ENCODE measurements at places on chromosomes 7 and 10.

- H3K36me3 ChIP-seq, result no peaks in the 10 kb centered on the region
- H3K27me3 ChIP-seq, result peaks cover 38% of the 10 kb centered on the region
- no peaks in the 10 kb centered on the region for H3K4me1 ChIP-seq
- no peak overlapping the region for H3K27ac ChIP-seq
- no peak for DNase-seq
Observed at GRCh38 chr10:43228783-43229207, 38.1 kb downstream of the RASGEF1A start.

DNA sequence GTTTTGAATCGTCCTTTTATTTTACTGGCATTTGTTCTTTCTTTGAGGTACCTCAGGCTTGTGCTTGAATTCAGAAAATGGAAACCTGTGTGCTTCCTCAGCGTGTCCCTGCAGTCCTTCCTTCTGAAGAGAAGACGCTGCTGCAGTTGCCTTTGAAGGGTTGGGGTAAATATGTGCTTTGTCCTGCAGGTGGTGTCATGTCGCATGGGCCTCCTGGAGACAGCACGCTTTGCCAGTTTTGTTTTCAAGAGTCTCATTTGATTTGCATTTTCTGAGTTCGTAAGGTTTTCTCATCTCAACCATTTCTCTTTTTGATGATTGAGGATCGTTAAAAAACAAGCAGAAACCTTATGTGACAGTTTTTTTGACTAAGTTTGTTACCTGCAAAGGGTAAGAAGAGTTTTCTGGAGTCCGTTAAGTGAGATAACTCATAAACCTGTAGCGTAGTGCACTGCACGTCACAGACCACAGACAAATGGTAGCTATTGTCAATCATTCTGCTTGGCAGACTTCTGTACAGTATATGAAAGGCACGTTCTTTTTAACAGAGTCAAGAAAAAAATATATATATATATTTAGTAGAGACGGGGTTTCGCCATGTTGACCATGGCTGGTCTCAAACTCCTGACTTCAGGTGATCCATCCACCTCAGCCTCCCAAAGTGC lies 57.0 kb downstream of the CDC123 start:
- no peak overlapping the region for H3K4me3 ChIP-seq
- H3K27me3 ChIP-seq, result no peaks in the 10 kb centered on the region
- H3K36me3 ChIP-seq, result peaks cover 11% of the 10 kb centered on the region
- H3K4me1 ChIP-seq, result no peaks in the 10 kb centered on the region
- peak; percentile 57 for DNase-seq
- no peak overlapping the region for H3K27ac ChIP-seq

DNA sequence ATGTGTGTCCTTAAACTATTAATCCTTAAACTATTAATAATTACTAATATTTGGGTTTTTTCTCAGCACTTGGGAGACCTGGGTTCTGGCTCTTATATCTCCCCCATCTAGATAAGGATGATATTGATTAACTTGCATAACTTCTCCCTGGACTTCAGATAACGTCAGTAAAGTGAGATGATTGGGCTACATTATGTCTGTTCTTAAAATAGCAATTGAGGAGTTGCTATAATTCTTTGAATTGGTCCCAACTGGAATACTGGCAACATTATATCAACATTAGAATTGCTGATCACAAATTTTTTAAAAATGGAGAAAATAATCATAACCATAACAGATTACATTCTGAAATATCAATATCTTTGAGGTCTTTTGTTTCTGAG lies 1.9 kb downstream of the APBB1IP start:
- H3K36me3 ChIP-seq, result no peaks in the 10 kb centered on the region
- H3K4me1 ChIP-seq, result no peaks in the 10 kb centered on the region
- no peak for DNase-seq
- no peak overlapping the region for H3K27ac ChIP-seq
- peaks cover 61% of the 10 kb centered on the region for H3K27me3 ChIP-seq
- no peak overlapping the region for H3K4me3 ChIP-seq

DNA sequence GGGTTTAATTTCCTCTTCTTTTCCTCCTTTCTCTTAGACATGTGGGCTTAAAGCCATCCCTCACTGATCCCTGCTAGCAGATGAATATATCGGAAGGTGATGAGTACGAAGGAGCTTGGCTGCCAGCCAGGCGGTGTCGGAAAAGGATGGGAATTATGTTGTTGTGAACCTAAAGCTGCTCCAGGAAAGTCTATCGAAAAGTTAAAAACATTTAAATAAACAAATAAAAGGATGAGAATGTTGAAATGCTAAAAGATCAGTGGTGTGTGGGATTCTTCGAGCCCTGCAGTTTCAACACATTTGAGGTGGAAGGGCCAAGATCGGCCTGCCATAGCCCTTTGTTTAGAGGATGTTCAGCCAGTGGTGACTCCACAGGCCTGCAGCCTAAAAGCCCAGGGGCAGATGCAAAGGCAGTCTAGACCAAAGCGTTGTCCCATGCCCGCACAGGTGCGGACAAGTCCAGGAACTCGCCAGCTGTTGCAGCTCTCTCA lies 107.9 kb downstream of the JCAD start:
- no peaks in the 10 kb centered on the region for H3K4me1 ChIP-seq
- no peaks in the 10 kb centered on the region for H3K36me3 ChIP-seq
- no peak overlapping the region for H3K27ac ChIP-seq
- H3K27me3 ChIP-seq, result no peaks in the 10 kb centered on the region
- DNase-seq, result no peak
- no peak overlapping the region for H3K4me3 ChIP-seq

GRCh38 chr10:43970018-43970698 lies 321.5 kb upstream of the ZNF32 start:
- H3K36me3 ChIP-seq, result no peaks in the 10 kb centered on the region
- DNase-seq, result no peak
- H3K27ac ChIP-seq, result no peak overlapping the region
- no peaks in the 10 kb centered on the region for H3K27me3 ChIP-seq
- H3K4me3 ChIP-seq, result no peak overlapping the region
- H3K4me1 ChIP-seq, result peaks cover 3% of the 10 kb centered on the region

GRCh38 chr10:62816076-62816330 lies 163 bp downstream of the EGR2 start:
- H3K36me3 ChIP-seq, result peaks cover 8% of the 10 kb centered on the region
- peak overlapping the region; percentile 62 for H3K4me3 ChIP-seq
- peaks cover 5% of the 10 kb centered on the region for H3K27me3 ChIP-seq
- peaks cover 7% of the 10 kb centered on the region for H3K4me1 ChIP-seq
- H3K27ac ChIP-seq, result peak overlapping the region; percentile 95

DNA sequence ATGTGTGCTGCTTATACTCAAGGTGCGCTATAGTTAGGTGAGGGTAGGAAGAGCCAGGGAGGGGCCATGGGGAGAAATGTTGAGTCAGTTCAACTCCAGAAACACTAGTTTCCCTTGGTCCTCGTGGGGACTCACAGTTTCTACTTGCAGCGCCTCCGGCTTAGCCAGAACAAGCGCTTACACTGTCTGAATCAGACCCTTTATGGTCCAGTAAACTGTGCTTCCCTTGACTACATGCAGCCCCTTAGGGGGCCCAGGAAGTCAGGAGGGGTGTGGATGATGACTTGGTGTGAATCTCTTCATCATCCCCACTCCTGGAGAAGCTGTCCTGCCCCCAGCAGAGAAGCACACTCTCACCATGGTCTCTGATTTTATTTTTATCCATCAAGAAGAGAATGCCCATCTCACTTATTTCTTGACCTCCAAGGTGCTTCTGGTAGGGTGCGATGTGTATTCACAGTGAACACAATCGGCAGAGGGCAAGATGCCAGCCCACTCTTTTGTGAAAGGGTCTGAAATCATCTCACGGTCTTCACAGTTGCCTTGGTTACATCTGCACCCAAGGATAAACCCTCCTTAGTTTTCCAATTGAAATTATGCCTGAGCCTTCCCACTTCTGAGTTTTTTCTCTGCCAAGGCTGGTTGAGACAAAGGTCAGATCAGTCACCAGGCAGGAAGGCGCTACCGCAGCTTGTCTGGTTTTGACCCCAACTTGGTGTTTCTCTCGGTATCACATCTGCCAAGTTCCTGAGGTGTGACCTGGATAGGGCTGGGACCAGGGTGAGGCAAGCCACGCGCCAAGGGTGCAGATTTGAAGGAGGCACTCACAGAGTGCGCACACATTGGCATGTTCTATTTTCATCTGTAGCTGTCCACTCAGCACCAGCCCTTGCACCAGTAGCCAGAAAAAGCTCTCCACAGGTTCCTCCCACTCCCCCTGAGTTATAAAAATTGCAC lies 62.7 kb upstream of the LRRC4 start:
- no peak overlapping the region for H3K4me3 ChIP-seq
- no peak overlapping the region for H3K27ac ChIP-seq
- H3K36me3 ChIP-seq, result peaks cover 10% of the 10 kb centered on the region
- no peaks in the 10 kb centered on the region for H3K27me3 ChIP-seq
- DNase-seq, result no peak

DNA sequence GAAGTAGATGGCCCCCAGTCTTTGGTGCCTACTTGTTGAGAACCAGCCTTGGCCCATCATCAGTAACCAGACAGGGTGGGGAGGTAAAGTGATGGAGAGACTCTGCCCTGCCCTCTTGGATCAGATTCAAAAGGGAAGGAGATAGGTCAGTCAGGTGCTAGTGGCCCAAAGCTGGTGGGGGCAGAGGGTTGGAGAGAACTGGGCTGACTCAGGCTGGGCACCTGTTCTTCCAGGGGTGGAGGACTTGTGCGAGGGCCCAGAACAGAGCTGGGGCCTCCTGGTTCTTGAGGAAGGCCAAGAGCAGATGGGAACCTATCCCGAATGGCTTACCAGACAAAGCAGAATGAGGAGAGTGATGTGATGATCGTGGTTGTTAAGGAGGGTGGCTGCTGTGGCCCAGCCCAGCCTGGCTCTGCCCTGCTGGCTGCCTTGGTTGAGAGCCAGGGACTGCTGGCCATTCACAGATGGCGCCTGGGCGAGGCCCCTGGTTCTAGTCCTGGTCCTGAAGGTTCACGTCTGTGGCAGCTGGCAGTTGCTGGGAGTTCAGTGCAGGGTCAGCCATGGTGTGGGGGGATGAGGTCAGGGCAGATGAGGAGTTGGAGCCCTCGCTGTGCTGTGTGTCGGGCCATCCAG lies 36.6 kb downstream of the PALD1 start:
- no peak overlapping the region for H3K4me3 ChIP-seq
- DNase-seq, result no peak
- no peak overlapping the region for H3K27ac ChIP-seq
- H3K27me3 ChIP-seq, result no peaks in the 10 kb centered on the region
- H3K4me1 ChIP-seq, result peaks cover 7% of the 10 kb centered on the region
- H3K36me3 ChIP-seq, result no peaks in the 10 kb centered on the region

DNA sequence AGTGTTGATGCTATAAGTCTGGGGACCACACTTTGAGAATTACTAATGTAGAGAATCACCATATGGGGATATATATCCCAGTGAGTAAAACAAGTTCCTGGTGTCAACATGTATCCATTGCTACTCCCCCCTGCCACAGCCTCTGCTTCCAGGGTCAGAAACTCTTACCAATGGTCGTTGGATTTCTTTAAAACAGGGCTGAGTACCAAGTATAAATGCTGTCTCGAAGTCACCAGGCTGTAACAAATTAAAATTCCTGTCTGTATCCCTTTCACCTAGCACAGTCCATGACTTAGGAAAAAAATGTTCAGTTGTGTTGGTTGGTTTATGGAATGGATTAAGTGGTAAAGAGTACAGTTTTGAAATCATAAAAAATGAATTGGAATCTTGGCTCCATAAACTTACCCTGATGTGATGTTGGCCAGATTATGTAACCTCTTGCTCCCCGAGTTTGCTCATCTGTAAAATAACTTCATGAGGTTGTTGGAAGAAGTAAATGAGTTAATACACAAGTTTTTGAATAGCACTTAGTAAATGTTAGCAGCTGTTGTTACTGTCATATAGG lies 364.0 kb upstream of the LRGUK start:
- H3K27me3 ChIP-seq, result no peaks in the 10 kb centered on the region
- no peak overlapping the region for H3K4me3 ChIP-seq
- H3K36me3 ChIP-seq, result no peaks in the 10 kb centered on the region
- no peak overlapping the region for H3K27ac ChIP-seq

DNA sequence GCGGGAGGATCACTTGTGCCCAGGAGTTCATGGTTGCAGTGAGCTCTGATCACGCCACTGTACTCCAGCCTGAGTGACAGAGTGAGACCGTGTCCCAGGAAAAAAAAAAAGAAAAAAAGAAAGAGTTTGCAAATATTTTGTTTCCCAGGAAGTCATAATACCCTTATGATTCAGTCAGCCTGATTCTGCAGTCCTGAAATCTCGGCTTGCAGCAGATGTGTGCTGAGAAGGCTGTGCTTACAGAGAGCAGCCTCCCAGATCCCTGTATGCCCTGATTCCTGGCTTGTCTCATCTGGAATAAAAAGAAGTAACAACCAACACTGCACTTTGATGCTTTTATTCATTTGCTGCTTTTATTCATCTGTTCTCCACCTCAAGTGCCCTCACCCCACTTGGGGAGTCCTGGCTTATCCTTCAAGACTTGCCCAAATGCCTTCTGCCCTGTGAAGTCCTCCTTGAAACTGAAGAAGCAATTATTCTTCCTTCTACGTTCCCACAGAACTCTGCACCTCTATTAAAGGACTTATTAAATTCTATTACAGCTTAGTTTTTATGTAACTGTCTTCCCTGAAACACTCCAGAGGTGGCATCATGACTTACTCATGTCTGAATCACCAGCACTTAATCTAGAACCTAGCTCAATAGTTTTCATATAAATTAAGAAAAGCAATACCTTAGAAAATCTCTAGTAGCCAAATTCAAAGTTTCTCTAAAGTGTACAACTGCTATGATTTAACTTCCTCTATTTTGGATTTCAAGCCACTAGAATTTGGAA lies 27.7 kb upstream of the BPGM start:
- H3K36me3 ChIP-seq, result no peaks in the 10 kb centered on the region
- no peaks in the 10 kb centered on the region for H3K4me1 ChIP-seq
- DNase-seq, result no peak
- H3K27me3 ChIP-seq, result peaks cover 78% of the 10 kb centered on the region
- no peak overlapping the region for H3K4me3 ChIP-seq

DNA sequence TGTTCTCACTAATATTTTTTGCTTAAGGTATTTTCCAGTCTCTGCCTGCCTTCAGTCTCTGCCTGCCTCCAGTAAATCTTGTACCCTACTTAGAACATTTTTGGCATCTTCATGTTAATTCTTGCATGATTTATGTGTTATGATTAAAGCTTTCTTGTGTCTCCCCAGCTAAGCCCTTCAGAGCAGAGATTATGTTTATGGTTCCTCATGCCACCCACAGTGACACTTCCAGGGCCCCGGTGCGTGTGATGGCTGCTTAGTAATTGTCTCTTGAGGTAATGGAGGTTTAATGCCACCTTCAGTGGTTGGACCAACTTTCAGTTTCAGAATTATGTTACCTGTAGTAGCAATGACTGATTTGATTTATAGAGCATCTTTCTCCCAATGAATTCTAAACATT lies 70.6 kb upstream of the MET start:
- no peak overlapping the region for H3K27ac ChIP-seq
- no peak overlapping the region for H3K4me3 ChIP-seq
- H3K27me3 ChIP-seq, result no peaks in the 10 kb centered on the region
- peaks cover 6% of the 10 kb centered on the region for H3K4me1 ChIP-seq

- no peaks in the 10 kb centered on the region for H3K27me3 ChIP-seq
- H3K36me3 ChIP-seq, result no peaks in the 10 kb centered on the region
- H3K4me1 ChIP-seq, result no peaks in the 10 kb centered on the region
- DNase-seq, result no peak
- no peak overlapping the region for H3K4me3 ChIP-seq
Observed at GRCh38 chr10:93383562-93383981, 98.6 kb downstream of the MYOF start.

GRCh38 chr7:110003827-110004226 lies 1087.1 kb upstream of the LRRN3 start:
- no peaks in the 10 kb centered on the region for H3K27me3 ChIP-seq
- H3K4me1 ChIP-seq, result no peaks in the 10 kb centered on the region
- no peaks in the 10 kb centered on the region for H3K36me3 ChIP-seq
- no peak for DNase-seq
- no peak overlapping the region for H3K4me3 ChIP-seq

GRCh38 chr7:122307228-122307621 lies 2.7 kb upstream of the FEZF1 start:
- no peaks in the 10 kb centered on the region for H3K27me3 ChIP-seq
- H3K4me3 ChIP-seq, result peak overlapping the region; percentile 84
- peak overlapping the region; percentile 100 for H3K27ac ChIP-seq
- H3K4me1 ChIP-seq, result peaks cover 28% of the 10 kb centered on the region
- H3K36me3 ChIP-seq, result peaks cover 50% of the 10 kb centered on the region
- peak; percentile 51 for DNase-seq

All from A673 (cell line).